ENCODE measurements at places on chromosomes 1 and 21. TPM values are rescaled to one million over a fixed set of nuclear protein-coding genes. Genes with fewer than 3 reads are reported as not detected.
A peak's percentile ranks its signal among the peaks of the same experiment; 100 is the strongest.

Gene PCP4L1
- 5.1 TPM for total RNA-seq

Gene GPR25
- not detected for total RNA-seq

GRCh38 chr1:36881541-36881940 is 152.8 kb downstream of the GRIK3 start:
- peak; percentile 16 for DNase-seq

DNA sequence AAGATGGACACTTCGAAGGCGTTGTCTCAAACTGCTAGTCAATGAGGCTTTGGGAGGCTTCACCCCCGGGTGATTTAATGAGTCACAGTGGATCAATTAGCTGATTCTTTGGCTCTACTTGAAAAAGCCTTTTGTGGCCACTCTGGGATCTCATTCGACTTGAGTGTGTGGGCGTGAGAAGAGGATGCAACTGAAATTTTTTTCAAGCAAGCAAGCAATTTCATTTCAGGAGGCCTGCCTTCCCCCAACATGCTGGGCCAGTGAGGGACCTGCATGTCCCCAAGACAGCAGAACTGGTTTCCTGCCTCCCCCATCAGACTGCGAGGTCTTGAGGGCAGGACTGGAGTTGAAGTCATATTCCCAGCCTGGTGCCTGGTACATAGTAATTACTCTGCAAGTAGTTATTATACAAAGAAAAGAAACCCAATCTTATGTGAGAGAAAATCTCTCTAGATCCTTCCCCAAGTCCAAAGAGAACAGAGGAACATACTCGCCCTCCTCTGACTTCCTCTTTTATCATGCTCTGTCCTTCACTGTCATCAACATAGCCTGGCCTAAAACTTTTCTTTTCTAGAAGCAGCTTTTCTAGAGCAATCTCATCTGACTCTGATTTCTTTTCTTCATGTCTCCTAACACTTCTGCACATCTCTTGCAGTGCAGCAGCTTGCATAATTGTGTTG is 22.7 kb downstream of the SYT6 start:
- no peak for DNase-seq

DNA sequence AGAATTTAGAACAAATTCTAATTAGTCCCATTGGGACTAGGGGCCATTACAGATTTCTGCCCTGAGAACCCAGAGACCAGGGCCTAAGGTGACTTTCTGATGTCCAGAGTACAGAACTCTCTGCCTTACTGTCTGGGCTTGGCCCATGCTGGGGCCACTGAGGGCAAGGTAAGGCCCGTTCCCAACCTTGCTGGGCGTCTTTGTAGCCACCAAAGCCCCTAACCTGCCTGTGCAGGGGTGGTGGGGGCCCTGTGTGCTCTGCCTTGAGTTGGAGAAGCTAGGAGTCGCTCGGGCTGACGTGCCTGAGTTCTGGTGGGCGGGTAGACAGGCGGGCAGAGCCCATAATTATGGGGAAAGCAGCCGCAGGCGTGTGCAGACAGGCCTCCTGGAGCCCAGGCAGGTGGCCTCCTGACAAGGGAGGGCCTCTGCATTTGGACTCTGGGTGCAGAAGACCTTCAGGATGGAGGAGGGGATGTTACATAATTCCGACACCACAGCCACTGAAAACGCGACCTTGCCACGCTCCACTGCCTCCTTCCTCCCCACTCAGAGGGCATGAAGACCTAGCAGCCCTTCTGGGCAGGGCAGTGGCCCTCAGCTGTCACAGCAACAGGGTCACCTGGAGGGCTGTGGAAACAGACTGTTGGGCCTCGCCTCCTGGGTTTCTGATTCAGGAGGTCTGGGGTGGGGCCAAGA is 239.9 kb upstream of the TMEM51 start:
- DNase-seq = no peak

- peak; percentile 37 for DNase-seq
Observed at GRCh38 chr1:8015036-8015808, 10.9 kb downstream of the ERRFI1 start.

GRCh38 chr1:51957618-51958017 is 32.9 kb downstream of the RAB3B start:
- no peak for DNase-seq

DNA sequence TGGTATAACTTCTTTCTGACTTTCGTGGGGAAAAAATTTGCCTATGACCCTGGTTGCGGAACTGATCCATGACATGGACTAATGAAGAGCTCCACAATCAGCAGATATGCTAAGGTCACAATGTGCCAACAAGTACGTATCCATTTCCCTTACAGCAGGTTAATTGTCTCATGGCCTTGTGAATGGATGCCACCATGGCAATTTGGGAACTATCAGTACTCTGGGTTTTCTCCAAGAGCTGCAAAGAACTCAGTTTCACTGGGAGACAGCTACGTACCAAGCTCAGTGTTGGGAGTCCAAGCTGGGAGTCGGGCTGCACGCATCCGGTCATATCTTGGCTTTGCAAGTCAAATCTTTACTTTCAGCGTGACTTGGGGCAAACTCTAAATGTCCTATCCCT is 64.8 kb downstream of the TIAM1 start:
- no peak for DNase-seq

DNA sequence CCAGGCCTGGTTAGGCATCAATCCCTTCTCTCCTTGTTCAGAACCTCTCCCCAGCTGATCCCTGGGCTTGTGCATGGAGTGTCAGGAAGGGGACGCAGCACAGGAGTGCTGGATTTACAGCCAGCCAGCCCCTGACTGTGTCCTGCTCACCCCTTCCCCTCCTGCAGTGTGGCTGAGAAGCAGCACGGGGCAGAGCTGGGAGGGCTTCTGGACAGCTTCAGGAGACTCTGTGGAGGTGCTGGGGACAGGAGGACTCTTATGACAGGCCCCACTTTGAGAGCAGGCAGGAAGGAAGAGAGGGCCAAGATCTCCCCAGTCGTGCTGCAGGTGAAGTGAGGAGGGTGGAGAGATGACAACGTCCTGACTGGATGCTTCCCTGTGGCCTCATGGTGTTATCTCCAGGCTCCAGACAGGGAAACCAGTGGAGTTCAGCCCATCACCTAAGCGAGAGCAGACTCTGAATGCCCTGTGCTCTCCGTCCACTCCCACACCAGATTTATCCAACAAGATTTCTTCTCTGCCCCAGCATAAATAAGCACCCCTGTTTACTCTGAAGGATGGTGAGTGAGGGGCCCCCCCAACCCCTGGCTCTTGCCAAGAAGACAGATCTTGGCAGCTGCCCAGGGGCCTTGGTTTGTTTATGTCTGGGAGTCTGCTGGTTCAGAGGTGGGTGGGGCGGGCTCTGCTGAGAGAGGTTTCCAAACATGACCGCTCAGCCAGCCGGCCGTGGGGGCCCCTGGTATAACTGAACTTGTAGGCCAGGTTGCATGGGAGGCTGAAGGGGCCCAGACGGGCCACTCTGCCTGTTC is 21.3 kb downstream of the TMCC2 start:
- DNase-seq = no peak

DNA sequence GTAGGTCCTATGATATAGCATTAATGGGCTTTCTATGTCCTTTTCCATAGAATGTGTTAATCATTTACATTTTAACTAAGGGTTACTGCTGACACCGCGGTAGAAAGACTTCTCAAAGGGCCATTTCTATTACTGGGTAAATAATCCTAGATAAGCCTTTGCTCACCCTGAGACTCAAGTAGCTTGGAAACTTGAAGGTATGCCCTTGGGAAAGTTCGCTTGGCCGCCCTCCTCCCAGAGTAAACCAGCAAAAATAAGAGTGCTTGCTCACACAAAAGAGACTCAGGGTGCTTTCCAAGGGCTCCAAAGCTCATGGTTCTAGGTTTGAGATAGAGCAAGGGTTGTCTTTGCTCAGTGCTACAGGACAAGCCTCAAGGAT is 85.8 kb upstream of the TMPRSS2 start:
- DNase-seq = peak; percentile 19

DNA sequence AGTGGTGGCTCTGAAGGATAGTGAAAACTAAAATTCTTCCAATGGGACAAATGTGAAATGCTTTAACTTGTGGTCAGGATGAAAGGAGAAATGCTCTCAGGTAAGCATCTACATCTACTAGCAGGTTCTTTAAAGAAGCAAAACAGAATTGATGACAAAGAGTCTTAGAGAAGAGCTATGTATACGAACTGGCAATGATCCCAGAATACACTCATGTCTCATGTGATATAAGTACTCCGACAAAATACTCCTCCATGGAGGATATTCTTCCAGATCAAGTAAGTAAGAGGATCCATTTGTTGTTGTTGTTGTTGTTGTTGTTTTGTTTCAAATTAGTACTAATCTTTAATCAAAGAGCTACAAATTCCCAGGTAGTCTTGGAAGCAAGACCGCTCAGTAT is 174.0 kb upstream of the ATP1B1 start:
- DNase-seq = no peak

GRCh38 chr1:234604495-234605398 is 5.2 kb downstream of the IRF2BP2 start:
- no peak for DNase-seq

DNA sequence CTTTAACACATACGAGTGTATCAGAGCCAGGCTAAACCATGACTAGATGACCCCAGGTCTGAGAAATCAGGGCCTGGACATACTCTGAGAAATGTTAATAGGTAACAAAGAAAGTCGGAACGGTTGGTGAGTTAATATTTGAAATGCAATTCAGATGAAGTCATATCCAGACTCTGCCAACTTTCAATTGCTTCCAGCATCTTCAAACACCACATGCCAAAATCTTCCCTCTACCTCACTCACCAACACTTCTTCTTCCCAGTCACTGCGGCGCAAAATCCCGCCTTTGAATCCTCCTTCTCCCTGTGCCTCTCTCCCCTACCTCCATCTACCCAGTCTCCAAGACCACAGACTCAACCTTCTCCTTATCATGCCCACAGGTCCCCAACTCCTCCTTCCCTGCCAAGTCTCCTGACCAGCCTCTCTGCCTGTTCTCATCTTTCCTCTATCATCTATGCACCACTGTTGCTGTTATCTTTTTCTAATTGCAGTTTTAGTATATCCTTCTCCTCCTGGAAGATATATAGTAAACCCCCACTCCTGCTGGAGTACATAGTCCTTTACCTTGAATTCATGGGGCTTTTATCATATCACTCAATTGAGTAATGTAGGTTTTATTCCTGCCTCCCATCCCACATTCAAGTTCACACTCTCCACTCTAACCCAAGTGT is 41.3 kb downstream of the ZBTB18 start:
- DNase-seq = peak; percentile 53

Gene KRTAP19-1
- total RNA-seq = not detected

DNA sequence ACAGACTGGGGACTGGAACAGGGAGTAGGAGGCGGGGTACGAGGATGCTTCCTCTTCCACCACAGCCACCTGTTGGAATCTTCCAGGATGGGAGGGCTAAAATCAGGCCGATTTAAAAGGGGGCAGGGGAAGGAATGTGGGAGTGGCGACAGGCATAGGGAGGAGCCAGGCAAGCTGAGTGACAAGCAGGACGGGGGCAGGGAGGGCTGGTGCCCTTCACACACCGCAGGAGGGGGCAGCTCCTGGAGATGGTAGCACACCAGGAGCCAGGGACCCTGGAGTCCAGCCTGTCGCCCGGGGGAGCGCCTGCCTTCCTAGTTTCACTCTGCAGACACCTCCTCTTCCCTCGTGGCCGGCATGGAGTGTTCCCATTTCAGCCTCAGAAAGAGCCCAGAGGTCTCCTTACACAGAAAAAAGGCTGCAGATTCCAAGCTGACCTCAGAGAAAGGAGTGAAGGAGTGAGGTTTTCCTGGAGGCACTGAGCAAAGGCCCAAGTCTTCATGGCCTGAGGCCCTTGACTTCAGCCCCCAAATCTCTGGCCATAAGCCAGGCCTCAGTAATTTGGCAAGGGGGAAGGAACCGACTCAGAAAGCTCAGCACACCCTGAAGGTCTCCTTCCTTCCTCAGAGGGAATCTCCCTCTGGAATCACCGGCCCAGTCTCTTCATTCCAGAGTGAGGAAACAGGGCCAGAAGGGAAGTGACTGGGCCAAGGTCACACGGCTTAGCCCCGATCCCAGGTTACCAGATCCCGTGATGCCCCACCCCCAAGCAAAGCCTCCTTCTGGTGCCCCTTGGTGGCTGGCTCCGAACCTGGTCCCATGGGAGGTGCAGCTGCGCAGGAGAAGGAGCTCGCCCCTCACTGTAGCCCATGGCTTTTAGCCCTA is 8.1 kb downstream of the BLACAT1 start:
- DNase-seq = no peak

DNA sequence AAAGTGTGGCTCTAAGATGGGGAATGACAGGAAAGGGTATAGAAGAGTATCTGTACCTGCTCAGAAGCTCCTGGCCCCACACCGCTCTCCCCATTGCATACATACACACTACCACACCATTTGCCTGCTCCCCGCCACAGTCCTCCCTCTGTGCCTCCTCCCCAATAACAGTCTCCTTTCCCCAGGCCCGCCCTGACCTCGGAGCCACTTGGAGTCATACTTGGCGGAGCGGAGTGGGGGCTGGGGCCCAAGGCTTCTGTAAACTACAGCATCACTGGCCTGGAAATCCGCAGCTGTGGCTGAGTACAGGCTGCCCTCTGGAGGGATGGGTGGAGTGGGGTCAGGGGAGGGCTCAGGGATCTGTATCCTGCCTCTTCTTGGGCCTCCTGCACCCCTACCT is 8.6 kb downstream of the SEMA6C start:
- DNase-seq = no peak

DNA sequence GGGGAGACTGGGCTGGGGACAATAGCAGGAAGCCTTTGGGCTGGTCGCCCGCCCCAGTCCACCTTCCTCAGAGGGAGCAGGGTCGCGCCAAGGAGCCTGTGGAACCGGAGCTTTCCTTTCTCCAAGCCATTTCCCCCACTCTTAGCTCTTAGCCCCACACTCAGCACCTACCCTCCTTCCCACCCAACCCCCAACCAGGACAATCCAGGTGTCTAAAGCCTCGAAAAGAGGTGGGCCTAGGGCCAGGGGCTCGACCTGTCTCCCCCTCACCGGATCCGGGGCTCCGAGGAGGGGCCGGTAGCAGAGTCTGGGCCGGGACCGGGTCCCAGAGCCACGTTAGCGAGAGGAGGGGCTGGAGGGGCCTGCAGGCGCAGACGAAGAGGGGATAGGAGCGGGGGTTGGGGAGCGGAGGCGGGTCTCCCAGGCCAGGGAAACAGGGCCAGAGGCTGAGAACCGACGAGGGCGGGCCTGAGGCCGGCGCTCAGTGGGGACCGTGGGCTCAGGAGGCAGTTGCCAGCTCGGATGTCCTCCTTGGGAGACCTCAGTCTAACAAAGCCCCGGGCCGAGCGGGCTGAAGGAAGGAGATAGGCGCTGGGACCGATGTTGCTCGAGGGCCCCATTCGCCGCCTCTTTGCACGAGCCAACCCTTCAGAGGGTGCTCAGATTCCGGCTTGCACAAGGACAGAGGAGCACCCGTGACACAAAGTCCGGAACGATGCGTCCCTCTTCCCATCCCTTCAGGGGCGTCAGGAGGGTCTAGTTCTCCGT is 943 bp downstream of the SEMA6C start:
- no peak for DNase-seq

- peak; percentile 81 for DNase-seq
Observed at GRCh38 chr1:94949681-94950661, 23.1 kb upstream of the CNN3 start.

- DNase-seq = peak; percentile 61
Observed at GRCh38 chr21:32726839-32727686, 750 bp downstream of the SYNJ1 start.

DNA sequence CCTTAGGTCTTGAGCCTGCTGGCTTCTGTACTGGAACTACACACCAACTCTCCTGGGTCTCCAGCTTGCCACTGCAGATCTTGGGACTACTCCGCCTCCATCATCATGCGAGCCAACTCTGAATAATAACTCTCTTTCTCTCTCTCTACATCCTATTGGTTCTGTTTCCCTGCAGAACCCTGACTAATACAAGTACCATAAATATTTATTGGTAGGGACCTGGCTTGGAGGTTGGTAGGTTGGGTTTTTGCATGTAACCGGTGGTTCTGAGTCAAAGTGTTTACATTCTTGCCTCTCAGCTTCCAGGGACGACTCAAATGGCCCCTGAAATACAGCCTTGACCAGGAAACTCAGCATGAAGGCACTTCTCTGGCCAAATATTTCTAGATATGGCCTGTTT is 110.4 kb downstream of the KCND3 start:
- DNase-seq = no peak

Gene SYT6
- 0.08 TPM for total RNA-seq
